Fibroblast of skin of left biceps (primary cell): ENCODE measurements at places on chromosomes 4 and X.

GRCh38 chrX:71128915-71129765, 10.7 kb downstream of the MED12 start:
- peak; percentile 6 for DNase-seq

GRCh38 chr4:184163813-184164212, 53.9 kb downstream of the ENPP6 start:
- DNase-seq, result no peak

DNA sequence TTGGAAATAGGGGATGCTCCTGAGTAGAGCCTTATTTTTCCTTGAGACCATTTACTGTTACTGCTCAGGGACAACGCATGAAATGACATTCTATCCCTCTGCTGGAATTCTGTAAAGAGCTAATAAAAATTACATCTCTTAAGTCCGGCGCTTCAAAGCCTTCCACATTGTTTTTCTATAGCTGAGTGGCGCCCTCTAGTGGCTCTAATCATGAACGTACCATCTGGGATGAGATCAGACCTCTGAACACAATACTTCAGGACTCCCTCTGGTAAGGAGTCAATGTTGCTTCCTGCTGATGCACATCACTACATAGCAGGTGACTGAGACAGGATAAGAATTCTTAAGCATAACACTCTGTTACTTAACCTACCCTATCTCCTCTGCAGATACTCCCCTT, 6.0 kb downstream of the HMGN5 start:
- DNase-seq, result no peak

DNA sequence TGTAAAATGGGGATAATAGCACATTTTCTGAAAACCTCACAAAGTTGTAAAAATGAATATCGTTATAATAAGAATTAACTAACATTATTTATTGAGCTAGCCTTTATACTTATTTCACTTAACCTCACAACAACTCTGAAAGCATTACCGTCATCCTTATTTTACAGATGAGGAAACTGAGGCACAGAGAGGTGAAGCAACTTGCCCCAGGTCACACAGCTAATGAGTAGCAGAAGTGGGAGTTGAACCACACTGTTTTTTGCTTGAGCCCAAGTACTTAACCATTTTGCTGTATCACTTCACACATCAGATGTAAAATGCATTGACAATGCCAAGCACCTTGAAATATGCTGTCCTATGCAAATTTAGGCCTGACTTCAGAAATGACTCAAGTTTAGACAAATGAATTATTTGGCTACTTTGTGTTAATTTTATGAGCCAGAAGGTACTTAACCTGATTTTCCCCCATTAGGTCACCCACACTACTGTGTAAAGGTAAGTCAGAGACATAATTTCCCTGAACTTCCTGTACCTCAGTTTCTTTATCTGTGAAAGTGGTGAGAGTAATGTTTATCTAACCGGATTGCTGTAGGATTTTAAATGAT, 23.1 kb downstream of the CD40LG start:
- no peak for DNase-seq

- DNase-seq, result peak; percentile 12
These were observed 34.4 kb downstream of the NFKB1 start for GRCh38 chr4:102535398-102536082.

GRCh38 chr4:133960975-133961374, 240.6 kb downstream of the PABPC4L start:
- DNase-seq, result no peak

GRCh38 chrX:44071070-44071645, 98.0 kb upstream of the NDP start:
- no peak for DNase-seq

DNA sequence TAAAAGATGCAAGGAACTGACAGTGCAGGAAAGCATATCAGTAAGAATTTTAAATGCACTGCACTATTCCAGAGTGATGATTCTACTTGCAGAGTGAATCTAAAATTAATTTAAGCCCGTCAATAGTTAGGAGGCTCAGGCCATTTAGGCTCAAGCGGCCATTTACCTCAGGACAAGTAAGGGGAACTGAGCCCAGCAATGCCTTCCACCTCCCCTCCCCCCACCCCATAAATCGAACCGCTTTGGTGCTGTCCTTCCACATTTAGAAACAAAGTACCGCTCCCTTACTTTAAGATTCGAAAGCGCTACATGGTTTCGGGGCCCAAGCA, 665 bp downstream of the RBM41 start:
- no peak for DNase-seq

DNA sequence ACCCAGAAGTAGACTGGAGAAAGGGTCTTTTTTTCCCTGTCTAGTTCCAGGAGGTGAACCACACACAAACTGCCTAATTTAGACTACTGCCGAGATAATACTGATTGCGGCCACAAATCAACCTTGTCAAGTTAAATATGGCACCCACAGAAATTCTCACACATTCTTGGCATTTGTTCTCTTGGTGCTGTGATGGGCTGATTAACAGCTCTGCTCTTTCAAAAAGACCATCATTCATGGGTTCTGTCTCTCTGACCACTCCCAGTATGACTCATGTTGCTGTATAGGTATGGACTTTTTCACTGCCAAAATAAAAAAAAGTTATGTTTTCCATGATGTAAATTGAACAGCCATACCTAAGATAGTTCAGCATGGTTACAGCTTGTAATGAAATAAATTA, 1003.5 kb upstream of the LCORL start:
- no peak for DNase-seq

DNA sequence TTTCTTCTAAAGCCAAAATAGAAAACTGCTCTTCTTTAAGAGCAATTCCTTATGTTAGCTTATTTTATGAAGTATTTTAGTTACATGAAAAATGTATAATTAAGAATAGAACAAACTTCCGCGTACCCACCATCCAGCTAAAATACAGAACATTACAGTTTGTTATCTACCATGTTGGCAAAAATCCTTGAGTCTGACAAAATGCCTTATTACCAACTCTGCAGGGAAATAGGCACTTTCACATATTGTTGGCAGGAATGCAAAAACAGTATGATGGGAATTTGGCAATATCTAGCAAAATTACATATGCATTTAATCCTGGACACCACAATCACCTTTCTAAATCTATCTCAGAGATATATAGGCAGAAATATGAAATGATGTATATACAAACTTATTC, 32.4 kb upstream of the SLAIN2 start:
- no peak for DNase-seq

DNA sequence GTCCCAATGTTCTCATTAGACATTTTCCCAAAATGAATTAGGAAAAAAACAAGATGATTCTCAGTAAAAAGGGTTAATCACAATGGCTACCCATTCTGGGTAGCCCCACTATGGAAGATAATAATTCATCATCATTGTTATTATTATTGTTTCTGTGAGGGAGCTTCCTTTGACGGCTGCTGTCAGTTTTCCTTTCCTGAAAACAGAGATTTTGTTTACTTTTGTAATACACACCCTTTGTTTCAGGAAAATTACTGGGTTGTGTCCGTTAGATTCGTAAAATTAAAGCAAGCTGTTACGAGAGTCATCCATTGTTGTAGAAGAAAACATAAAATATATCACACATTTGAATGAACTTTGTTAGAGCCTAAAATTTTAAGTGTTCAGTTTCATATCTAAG, 192.9 kb upstream of the ANKRD50 start:
- no peak for DNase-seq

GRCh38 chrX:133627673-133628072, 212.4 kb upstream of the GPC4 start:
- no peak for DNase-seq

DNA sequence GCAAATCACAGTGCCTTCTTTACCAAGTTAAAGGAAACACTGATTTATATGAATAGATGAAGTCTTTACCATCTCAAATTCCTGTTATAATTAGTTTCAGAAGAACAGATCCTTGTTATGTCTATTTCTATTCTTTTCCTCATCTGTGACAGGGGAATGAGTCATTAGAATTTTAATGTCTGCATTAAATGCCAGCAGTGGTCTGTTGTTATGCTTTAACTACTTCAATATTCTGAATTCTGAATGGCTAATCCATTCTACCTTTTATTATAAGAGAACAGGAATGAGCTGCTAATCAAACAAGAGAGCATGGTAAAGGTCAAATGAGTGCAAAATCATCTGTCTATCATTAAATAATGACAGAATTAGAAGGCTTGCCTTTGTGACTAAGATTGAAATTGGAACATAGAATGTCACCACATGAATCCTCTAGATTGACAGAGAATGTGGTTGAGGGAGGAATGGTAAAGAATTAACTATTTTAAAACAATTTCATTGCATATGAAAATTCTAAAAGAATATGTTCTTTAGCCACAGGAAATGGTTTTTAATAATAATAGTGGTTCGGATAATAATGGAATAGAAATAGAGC, 935.5 kb downstream of the ADGRL3 start:
- DNase-seq, result peak; percentile 7

DNA sequence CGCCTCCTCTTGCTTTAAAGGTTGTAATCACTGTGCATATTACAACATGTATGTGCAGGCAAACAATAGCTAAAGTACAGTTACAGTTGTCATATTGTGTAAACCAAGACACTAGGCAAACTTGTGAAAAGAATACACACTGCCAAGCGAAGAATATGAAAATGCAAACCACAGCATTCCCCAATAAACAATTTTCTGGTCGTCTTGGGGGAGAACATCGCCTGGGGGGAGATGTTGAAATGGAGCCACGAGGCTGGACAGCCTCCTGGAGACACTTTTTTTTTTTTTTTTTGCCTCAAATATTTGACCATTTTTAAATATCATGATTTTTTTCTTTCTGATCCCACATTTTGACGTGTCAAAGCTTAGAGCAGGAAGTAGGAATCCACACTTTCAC, 51.7 kb upstream of the PDLIM3 start:
- DNase-seq, result no peak

- no peak for DNase-seq
These were observed 458.1 kb upstream of the INTU start for GRCh38 chr4:127174616-127175015.

GRCh38 chr4:63894161-63894560, 515.1 kb downstream of the TECRL start:
- DNase-seq, result no peak

GRCh38 chr4:25882226-25882625, 19.4 kb upstream of the SEL1L3 start:
- DNase-seq, result no peak

- no peak for DNase-seq
These were observed 24.1 kb downstream of the SPOCK3 start for GRCh38 chr4:167210166-167210565.

DNA sequence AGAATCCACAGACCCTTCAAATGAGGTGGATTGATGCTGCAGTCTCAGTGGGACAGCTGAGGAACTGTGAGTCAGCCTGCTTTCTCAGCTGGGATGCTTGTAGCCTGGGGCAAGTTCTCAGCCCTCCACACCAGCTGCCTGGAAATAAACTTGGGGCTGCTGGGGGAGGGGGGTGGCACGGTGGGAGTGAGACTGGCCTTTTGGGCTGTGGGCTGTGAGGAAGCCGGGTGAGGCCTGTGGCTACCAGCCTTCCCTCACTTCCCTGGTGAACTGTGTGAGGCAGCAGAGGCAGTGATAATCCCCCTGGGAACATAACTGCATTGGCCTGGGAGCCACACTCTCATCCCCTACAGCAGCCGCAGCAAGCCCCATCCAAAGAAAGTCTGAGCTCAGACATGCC, 114.5 kb upstream of the GUCY1A1 start:
- DNase-seq, result no peak

- DNase-seq, result no peak
These were observed 363.4 kb downstream of the DMD start for GRCh38 chrX:32847921-32848320.

DNA sequence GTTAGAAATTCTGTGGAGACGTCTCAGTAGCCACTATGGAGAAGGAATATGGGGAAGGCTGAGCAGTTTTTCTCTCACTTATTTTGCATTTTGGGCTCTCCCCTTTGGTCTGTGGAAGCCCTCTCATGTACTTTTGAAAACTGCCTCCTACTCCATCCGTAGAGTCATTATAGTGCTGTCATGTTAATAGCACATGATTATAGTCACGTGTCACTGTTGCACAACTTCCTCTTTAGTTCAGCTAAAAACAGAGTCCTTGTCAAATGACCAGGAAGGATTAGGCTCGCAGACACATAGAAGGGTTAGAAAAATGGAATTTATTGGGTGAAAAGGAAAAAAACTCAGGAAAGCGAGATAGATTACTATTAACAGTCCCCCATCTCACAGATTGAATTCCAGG, 258.2 kb upstream of the CXorf51A start:
- no peak for DNase-seq
